Hair follicular keratinocyte (primary cell): ENCODE measurements at places on chromosomes 16 and 17. TPM values are rescaled to one million over a fixed set of nuclear protein-coding genes. Genes with fewer than 3 reads are reported as not detected.

CENPT gene
- total RNA-seq, result 18.8 and 19.5 TPM in 2 replicates

MC1R gene
- 3.9 and 4.1 TPM in 2 replicates for total RNA-seq

NR1D1 gene
- total RNA-seq, result 4.9 and 6.9 TPM in 2 replicates

FSCN2 gene
- not detected in 2 replicates for total RNA-seq

PPP1R9B gene
- total RNA-seq, result 20.5 and 30.2 TPM in 2 replicates

MEOX1 gene
- total RNA-seq, result not detected in 2 replicates

ASB16 gene
- total RNA-seq, result not detected in 2 replicates

KRT40 gene
- not detected in 2 replicates for total RNA-seq

NDEL1 gene
- total RNA-seq, result 48.3 and 49.8 TPM in 2 replicates

RHBDL3 gene
- not detected in 2 replicates for total RNA-seq

PRSS22 gene
- total RNA-seq, result 0.34 and 2.8 TPM in 2 replicates

ATP2A1 gene
- 0.19 and 0.39 TPM in 2 replicates for total RNA-seq

ATF7IP2 gene
- 3.1 and 5.9 TPM in 2 replicates for total RNA-seq

RCVRN gene
- total RNA-seq, result not detected in 2 replicates

CDRT4 gene
- total RNA-seq, result 1.1 and 4.2 TPM in 2 replicates

MT1A gene
- 3.5 and 5.2 TPM in 2 replicates for total RNA-seq

PITPNM3 gene
- 9.1 and 16.4 TPM in 2 replicates for total RNA-seq

ABCA10 gene
- 0.55 TPM in 1 of 2 replicates, not detected in the other for total RNA-seq

NCBP3 gene
- total RNA-seq, result 9.0 and 11.4 TPM in 2 replicates

IGF2BP1 gene
- not detected in 2 replicates for total RNA-seq

PLK1 gene
- total RNA-seq, result 22.1 and 94.8 TPM in 2 replicates

PABPN1L gene
- total RNA-seq, result not detected in 2 replicates

ALOX15 gene
- total RNA-seq, result not detected in 2 replicates

HOXB1 gene
- not detected in 2 replicates for total RNA-seq

CYGB gene
- 44.7 and 52.3 TPM in 2 replicates for total RNA-seq

PIRT gene
- not detected in 2 replicates for total RNA-seq
